ENCODE measurements at places on chromosomes 3 and 15.

GRCh38 chr3:182989566-182989965 lies 9.2 kb upstream of the DCUN1D1 start:
- DNase-seq: no peak

DNA sequence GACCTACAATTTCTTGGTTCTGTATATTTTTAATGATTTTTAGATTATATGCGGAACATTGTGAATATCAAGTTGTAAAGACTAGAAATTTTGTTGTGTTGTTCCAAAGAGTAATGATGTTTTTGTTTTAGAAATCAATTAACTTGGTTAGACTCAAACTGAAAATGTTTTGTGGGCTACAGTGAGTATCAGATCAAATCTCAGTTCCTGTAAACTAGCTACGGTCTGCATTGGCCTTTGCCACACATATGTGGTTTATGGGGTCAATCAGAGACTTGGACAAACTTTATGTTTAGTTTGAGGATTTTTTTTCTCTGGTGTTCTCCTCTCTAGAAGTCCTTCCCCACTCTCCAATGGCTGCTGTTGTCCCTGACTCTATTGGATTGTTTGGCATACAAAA lies 308.0 kb upstream of the THRB start:
- DNase-seq: no peak

DNA sequence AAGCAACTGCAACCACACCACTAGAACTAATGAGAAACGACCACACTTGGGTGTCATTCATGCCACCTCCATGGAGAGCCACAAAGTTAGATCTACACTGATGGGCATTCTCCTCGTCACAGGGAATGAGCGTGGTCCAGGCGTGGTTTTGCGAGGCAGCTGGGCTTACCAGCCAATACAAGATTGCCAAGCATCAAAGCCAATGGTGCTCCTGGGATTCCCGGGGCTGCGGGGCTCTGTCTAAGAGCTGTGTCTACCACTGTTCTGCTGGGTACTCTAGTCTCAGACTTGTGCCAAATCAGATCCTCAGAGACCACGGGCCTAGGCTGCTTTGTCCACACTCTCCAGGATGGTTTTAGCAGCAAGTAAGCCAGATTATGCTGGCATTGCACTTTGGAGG lies 43.8 kb downstream of the RAB6B start:
- no peak for DNase-seq

GRCh38 chr15:66927201-66928077 lies 138.0 kb upstream of the SMAD3 start:
- DNase-seq: no peak

GRCh38 chr3:183699238-183699947 lies 1.8 kb downstream of the YEATS2 start:
- DNase-seq: no peak
